ENCODE measurements at places on chromosomes 7 and 10.

DNA sequence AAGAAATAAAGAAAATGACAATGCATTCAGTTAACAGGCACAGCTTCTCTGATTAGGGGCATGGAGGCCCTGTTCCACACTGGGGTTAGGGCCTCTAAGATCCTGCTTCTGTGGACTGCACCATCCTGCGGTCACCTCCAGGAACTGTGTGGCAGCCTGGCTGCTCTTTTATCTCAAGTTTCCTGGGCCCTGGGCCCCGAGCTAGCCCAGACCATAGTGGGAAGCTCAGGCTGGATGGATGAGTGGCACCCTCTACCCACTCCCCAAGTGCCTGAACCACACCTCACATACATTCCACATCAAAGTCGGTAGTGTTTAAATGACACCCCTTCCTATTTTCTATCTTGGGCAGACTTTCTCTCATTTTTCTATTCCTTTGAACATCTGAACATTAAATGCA is 461.5 kb upstream of the MKI67 start:
- DNase-seq: no peak

DNA sequence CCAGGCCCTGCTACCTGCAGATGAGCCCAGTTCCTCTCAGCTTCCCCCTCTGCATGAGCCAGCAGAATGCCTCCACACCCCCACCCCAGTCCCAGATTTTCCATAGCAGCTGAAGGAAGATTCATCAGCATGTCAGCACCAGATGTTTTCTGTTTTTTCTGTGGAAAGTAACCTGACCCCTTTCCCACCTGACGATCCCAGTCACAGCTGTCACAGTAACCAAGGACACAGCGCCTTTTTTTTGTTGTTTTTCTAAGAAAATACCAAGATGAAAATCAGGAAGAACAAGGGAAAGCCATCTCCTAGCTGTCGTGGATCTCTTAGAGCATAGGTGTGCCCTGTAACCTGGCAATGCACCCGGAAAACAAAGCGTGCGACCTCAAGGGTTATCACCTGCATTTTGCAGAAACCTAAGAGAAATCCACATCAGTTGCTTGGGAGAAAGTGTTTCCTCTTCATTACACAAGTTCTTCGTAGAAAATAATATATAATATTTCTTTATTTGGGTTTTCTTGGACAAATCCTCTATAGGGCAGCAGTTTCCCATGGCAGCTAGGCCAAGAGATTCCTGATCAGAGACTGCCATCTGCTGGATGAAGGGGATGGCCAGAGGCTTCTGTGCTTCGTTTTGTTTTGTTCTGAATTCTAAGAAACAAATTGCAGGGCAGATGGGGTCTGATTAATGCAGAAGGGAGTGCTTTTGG is 401.9 kb downstream of the TNS3 start:
- DNase-seq: no peak

- DNase-seq: no peak
Measured at GRCh38 chr7:70446448-70447143, 685.3 kb upstream of the GALNT17 start.

GRCh38 chr7:101133621-101134398 is 6.9 kb downstream of the SERPINE1 start:
- DNase-seq: no peak

DNA sequence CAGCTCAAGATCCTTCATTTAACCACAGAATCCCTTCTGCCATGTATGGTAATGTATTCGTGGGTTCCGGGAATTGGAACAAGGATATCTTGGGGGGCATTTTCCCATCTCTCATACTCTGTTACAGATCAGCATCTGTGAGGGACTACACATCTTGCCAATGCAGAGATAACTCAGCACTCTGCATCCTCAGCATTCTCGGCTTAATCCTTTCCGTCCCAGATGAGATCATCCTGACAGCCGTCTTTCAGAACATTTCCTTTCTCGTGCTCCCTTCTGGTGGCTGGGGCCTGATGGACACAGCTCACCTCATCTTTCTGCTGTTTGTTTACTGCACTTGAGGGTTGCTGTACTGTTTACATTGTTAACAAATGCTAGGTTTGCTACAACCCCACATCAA is 25.3 kb downstream of the FKBP6 start:
- DNase-seq: no peak

GRCh38 chr10:119539359-119539825 is 3.1 kb downstream of the RGS10 start:
- DNase-seq: no peak

GRCh38 chr7:12210179-12211053 is 678 bp upstream of the TMEM106B start:
- peak; percentile 48 for DNase-seq

DNA sequence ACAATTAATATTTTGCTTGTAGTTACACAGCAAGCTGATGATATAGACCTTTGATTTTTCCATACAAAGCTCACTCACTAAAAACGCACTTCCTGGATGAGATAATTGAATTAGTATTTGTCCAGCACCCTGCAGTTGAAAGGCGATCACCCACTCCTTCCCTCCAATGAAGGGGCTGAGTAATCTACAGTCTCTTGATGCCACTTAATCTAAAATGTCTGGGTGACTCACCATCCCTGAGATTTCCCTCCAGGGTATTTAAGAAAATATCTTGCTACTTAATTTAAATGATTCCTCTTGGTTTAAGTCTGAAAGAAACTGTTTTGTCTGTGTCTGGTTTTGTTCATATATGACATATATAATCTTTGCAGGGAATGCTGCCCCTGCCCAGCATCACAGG is 515.3 kb downstream of the GRID1 start:
- no peak for DNase-seq

DNA sequence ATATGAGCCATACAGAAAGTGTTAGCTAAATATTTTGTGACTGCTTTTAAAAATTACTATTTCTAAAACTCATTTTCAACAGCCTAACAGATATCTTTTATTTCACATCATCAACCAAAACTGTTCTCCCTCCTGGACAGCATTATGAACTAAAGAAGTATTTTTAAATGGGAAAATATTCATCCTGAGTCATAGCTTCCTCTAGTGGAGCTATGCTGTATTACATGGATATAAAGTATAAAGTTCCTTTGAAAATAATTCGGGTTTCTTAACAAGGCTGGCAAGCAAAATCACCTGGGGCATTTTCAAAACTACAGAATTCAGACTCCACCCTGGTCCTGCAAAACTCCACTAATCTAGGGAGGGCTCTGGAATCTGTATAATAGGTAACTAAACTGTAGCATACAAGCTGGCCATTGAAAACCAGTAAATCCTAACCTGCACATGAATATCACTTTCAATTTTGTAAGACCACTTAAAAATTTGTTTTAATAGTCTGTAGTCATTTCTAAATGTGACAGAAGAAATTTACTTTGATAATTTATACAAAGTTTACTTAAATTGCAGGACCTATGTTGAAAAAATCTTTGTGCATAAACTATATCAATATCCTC is 53.5 kb downstream of the SCIN start:
- no peak for DNase-seq

DNA sequence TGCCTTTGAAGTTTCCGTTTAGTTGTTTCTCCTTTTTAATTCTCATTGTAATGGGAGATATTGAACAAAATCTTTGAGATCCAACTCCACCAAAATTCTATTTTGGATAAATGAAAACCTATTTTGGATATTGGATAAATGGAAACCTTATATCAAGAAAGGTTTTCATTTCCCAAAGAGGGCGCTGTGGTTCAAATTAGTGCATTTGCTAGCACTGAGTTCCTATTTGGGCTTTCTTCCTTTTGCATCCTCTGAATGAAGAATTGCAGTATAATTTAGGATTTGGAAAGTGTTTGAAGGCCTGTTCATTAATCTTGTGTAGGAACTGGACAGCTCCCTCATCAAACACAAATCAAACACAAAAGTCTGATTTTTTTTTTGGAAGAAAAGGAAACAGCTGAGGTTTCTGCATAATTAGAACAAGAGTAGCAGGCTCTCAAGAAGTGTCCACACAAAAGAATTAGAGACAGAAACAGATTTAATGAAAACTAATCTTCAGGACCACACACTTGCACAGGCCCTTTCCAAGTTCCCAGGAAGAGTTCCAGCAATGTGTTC is 80.8 kb upstream of the KLF14 start:
- no peak for DNase-seq

GRCh38 chr7:147829016-147829415 is 761.5 kb upstream of the C7orf33 start:
- DNase-seq: no peak

DNA sequence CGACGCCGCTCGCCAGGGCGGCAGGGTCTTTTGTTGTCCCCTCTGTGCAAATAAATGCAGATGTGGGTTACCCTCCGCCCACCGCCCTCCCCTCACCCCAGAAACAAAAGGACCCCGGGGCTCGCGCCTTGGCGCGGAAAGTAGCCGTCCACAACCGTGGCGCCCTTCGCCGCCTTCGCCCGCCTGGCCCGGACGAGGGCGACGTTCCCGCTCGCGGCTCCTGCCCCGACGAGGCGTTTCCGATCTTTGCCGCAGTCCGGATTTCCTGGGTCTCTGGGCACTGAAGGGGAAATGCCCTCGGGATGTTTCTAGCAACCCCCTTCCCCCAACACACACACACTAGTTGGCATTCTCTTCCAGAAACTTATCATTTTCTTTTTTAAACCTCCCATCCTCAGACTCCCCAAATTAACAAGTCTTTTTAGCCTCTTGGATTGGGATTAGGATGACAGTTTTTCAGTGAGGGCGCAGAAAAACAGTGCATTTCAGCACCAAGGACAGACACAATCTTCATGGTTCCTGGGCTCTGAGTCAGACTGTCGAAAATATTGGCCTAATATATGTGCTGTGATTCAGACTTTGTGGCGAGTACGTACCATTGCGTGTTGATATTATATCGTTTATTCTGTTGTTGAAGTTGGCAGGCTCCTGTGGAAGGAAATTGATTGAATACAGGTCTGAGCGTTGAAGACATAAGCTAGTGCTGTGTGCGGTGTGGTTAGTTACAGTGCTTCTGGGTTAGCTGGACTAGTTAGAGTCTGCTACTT is 771 bp downstream of the PHYHIPL start:
- no peak for DNase-seq

DNA sequence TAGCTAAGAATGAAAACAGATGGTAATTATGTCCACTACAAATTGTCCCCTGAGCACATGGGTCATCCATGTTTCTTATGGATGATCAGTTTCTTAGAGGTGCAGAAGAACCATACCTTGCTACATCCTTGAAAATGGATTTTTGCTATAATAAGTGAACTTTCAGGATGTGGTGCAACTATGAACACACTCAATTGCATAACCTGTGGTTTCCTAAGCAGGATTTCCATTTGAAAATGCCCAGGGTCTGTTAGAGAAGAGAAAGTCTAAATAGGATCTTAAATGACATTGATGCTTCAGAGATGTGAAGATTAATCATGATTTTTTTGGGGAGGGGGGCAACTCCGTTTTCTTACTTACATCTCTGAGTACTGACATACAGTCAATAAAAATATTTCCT is 39.6 kb upstream of the CACNB2 start:
- DNase-seq: no peak

GRCh38 chr10:80504158-80504811 is 33.4 kb upstream of the SH2D4B start:
- DNase-seq: no peak

- no peak for DNase-seq
Measured at GRCh38 chr7:77254915-77255314, 55.3 kb upstream of the FGL2 start.

DNA sequence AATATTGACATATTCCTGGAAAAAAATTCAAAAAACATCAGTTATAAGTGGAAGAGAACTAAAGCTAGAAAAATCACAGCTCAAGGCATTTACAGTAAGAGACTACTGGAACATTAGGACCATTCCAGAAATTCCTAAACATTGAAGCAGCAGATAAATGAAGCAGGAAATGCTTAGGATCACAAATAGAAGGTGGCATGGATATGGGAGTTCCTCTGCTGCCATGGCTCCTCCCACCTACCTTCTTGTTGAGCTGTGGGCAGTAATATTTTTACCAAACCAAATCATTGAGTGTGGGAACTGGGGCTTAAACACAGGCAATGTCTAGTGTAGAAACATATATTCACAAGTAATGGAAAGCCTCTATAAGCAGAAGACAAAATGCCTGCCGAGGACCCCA is 292.8 kb downstream of the ANKRD7 start:
- no peak for DNase-seq

- DNase-seq: peak; percentile 59
Measured at GRCh38 chr7:5665094-5666025, 116.1 kb downstream of the RNF216 start.

- DNase-seq: no peak
Measured at GRCh38 chr10:25064401-25064800, 48.0 kb downstream of the THNSL1 start.

DNA sequence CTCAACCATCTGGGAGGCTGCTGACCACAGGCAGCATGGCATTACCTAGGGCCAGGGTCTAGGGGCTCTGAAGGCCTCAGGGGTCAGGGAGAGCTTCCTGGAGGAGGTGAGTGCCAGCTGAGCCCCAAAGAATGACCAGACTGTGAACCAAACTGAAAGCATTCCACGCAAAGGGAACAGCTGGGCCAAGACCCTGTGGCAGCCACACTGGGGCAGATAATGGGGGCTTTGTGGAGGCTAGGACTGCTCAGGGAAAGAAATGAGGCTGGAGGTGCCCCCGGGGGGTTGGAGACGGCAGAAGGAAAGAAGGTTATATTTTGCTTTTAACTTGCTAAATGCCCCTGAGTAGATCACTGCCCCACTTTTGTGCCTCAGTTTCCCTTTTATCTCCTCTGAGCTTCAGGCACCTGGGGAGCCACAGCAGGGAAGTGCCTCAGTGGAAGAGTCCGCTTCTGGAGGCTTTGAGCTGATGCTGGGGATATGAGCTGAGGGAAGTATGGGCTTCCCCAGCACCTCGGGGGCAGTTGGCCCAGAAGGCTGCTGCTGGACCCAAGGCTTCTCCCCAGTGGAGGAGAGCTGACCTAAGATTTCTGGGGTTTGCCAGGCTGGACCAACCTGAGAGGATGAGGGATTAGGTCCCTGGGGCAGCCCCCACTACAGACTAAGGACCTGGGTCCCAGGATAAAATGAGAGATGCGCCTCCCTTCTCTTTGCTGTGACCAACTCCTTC is 57.8 kb downstream of the ZMIZ1 start:
- no peak for DNase-seq

GRCh38 chr7:47931005-47932004 is 17.0 kb downstream of the PKD1L1 start:
- DNase-seq: no peak

DNA sequence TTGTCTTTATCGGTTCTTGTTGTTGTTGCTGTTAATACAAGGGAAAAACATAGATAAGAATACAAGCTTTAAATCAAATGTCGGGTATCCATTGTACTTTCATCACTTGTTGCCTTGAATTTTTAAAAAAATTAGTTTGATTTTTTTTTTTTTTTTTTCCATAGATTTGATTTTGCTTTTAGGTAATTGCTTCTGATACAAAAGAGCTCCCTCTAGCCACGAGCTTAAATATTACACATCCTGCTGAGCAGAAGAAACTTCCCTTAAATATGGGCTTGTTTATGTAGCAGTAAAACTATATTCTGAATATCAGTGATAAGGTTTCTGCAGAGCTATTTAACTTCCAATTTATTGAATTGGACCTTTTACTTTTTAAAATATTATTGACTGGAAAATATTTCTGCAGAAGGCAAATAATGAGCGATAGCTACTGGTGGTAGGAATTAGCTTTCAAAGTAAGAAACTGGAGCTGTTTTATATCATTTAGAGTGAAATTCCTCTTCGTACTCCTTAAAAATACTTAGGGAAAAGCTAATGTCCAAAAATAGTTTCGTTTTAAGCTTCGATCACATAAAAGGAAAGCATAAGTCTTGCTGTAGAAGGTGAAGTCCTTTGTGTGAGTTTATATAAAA is 216.9 kb downstream of the POLR1F start:
- no peak for DNase-seq

GRCh38 chr7:141495057-141495456 is 56.2 kb upstream of the AGK start:
- no peak for DNase-seq

- no peak for DNase-seq
Measured at GRCh38 chr7:2843711-2844152, 376 bp downstream of the GNA12 start.

- no peak for DNase-seq
Measured at GRCh38 chr10:35925493-35925892, 283.4 kb upstream of the FZD8 start.
